CD4-positive, alpha-beta T cell treated with Interleukin-6 for 4 hours (primary cell): ENCODE measurements at places on chromosomes 3 and 15.

DNA sequence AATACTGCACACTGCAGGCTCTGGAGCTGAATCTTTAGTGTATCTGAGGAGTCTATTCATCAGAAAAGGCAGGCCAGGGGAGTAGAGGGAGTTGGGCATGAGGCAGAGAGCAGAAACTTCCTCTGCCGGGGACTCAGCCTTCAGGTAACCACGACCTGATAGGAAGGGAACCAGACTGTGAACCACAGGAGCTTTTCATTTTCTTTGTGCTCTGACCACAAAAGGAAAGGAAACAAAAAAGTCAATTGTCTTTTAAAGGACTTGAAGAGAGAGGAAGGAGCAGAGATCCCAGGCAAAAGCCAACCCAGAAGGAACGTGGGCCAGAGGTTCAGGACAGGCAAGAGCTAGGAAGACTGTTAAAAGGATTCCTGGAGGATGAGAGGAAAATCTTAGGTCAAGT is 573.3 kb downstream of the EPHB1 start:
- no peak for DNase-seq

DNA sequence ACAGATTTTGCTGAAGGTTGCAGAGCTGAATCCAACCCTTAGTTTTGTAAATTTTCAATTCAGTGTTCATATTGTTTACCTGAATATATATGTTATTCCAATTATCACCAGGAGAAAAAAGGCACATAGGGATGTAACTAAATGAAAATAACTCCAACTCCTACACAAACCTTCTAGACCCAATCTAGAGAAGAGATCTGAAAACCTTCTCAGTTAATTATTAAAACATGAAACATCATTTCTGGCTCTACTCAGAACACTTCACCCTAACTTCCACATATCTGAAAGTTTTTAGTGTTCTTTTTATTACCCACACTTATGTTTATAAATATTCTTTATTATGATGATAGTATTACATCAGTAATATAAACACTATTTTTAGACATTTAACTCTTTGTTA is 76.6 kb downstream of the LRRFIP2 start:
- DNase-seq = no peak

- no peak for DNase-seq
These were observed 59.5 kb upstream of the TSPAN3 start for GRCh38 chr15:77130315-77130930.

DNA sequence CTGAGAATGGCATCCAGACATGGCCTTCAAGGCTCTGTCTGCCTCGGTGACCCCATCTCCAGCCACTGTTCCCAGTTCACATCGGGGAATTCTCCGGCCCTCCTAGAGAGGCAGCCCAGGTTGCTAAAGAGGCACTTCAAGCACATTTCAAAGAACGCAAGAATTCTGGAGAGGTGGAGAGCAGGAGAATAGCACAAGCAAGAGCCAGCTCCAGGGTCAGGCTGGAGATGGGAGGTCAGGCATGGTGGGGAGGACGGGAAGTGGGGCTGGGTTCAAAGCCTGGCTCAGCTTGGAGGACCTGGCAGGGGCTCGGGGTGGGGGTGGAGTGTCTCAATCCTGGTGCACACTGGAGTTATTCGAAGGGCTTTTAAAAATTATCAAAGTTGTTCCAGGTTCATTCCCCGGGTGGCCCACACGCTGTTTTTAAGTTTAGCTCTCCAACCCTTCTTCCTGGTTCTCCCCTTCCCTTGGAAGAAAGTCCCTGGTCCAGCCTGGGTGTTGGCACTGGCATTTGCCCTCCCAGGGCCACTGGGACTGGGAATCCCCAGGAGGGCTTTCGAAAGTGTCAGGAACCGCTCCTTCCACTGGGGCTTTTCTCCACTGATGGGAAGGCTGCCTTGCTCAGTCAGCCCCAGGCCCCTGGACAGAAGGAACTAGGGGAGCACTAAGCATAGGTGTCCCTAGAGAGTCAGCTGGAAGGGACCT is 35.8 kb downstream of the ZNF710 start:
- DNase-seq = no peak

DNA sequence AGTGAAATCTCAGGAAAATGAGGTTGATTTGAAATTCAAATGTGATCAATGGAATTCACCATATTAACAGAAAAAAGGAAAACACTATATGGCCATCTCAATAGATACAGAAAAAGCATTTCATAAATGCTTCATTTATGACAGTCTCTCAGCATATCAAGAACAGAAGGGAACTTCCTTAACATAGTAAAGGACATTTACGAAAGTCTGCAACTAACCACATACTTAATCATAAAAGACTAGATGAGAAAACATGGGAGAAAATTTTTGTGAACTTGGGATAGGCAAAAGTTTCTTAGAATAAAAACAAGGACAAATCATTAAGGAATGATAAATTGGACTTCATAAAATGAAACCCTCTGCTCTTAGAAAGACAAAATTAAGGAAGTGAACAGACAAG is 24.7 kb upstream of the TIPARP start:
- DNase-seq = no peak

- DNase-seq = no peak
These were observed 116.0 kb upstream of the CBLB start for GRCh38 chr3:105984837-105985236.

- no peak for DNase-seq
These were observed 48.7 kb downstream of the MYH15 start for GRCh38 chr3:108461661-108462111.

DNA sequence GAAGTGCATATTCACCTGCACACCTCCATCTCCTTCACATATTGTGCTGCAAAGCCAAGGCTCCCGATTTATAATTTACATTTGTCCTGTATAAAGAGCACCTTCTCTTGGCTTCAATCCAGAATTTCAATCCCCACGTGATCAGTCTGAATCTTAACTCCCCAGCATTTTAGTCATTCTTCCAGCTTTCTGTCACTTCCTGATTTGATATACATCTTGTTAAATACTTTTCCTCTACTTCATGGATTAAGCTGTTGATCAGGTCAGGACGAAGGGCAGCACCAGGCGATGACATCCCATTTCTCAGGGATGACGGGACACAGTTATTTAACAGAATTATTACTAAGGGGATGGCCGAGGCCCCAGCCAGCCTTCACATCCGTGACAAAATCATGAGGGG is 212.5 kb downstream of the EPHB1 start:
- no peak for DNase-seq

DNA sequence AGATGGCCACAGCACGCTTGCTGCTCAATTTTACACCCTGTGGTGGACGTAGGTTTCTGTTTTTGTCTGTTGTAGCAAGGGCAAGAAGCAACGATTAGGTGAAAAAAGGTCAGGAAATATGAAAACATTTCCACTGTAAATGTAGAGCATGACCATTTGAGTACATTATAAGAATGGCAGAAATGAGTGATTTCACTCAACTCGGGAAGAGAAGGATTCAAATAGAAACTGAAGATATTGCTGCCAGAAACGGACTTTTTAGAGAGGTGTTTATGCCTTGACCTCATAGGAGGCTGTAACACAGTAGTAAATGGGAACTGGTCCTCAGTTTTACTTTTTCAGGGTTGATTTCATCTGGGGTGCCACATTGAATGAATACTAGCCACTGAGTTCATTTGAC is 33.1 kb upstream of the GASK1A start:
- DNase-seq = no peak
